ENCODE measurements at places on chromosomes 6 and 20.

- no peak for DNase-seq
These were observed 92.0 kb upstream of the AFDN start for GRCh38 chr6:167734662-167735083.

GRCh38 chr6:24838081-24838480 lies 39.4 kb upstream of the ARMH2 start:
- DNase-seq: no peak

DNA sequence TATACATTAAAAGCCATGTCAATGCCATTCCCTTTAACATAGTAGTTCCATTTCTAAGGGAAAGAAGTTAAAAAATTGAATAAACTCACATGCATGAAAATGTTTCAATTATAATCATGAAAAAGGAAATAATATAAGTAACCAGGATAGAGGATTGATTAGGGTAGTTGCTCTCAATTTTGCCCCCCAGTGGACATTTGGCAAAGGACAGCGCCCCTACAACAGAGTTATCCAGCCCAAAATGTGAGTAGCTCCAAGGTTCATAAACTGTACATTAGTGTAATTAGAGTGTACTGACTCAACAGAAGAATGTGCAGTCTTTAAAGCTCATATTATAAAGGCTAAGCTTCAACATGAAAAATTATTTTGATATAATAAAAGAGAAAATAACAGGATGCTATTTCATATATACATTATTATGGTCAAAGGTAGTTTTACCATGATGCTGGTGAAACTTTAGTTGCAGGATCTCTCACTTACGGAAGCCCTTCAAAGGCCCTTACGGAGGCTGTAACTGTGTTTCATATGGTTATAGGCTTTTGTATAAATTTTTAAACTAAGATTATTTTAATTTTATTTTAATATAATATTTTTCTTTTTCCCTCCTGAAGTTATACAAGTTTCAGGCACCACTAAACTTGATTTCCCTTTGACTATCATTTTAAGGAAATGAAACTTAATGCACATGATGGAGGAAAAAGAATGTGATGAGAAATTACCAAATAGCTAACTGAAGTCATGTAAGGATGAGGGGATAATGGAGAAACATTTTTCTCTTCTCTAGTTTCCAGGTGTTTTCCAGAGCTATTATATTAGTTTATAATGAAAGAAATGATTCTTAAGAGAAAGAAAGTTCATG lies 403.6 kb downstream of the PLCB1 start:
- DNase-seq: no peak

GRCh38 chr6:16154904-16155303 lies 26.0 kb downstream of the MYLIP start:
- DNase-seq: no peak

GRCh38 chr6:155317186-155317585 lies 2.9 kb upstream of the TFB1M start:
- no peak for DNase-seq

DNA sequence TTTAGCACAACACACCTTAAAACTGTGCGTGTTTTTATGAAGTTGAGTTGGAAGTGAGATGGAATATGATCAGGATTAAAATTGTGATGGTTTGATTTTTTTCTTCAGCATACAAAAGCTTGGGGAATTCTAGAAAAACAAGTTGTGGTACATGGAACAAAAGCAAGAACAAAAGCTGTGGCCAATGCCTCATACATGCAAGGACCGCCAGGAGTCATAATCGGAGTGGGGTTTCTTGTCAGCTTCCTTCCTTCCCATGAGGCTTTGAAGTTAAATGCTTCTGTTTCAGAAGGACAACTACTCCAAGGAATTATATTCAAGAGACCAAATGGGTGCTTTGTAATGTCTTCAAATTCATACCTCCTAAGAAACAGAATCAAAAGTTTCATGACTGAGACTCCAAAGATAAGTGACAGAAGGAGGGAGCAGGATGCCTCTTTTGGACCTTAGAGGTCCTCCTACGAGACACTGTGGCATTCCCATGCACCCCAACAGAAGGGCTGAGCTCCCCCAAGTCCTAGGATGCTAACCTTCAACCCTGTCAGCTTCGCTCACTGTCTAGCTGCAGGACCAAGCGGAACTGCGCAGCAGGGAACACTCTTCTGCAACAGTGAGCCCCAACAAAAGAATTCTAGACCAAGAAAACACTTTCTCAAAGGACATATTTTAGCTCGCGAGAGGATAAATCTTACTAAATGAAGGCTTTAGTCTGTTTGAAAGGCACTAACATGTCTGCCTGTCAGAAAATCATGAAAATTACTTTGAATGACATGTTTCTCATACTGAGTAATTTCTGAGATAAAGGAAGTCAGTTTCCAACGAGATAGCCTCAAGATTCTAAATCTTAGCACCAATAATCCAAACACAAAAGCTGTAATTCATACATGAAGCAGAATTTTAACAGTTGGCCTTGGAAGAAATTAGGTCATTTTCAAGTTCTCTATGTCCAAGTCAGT lies 108.5 kb upstream of the NHSL1 start:
- no peak for DNase-seq

- no peak for DNase-seq
These were observed 808.1 kb upstream of the MANEA start for GRCh38 chr6:94769197-94769596.

DNA sequence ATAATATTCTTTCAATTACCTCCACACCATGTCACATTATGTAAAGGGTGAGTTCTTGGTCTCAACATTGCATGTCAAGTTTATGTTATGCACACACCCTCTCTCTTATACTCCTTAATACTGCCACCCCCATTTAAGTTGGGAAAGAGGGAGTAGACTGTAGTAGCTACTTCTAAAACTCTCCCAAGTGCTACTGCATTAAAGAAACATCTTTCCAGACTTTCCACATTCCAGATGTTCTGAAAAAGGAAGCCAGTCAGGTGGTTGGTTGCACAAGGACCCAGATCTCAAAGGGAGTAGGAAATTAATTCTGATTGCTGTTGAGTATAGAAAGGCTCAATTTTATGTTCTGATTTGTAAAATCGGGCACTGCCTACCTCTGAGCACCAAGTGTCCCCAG lies 419.5 kb downstream of the CD83 start:
- DNase-seq: no peak

- no peak for DNase-seq
These were observed 5.3 kb upstream of the TASP1 start for GRCh38 chr20:13644010-13644409.

- no peak for DNase-seq
These were observed 23.1 kb upstream of the MICB start for GRCh38 chr6:31474871-31475286.

DNA sequence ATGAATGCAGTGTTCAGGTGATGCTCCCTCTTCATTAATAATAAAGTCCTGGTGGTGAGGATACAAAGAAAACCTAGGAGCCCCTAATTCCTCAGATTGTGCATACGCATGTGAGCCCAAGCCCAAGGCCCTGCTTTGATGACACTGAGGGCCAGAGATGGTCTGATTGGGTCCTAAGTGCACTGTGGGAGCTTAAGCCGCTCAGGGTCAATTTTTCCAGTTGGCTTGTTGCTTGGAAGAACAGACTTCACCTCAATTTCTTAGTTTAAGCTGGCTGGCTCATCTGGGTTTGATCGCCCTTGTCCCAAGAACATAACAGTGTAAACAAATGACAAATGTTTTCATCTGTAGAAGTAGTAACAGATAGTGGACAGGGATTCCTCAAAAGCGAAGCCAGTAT lies 41.4 kb downstream of the INSM1 start:
- DNase-seq: no peak

DNA sequence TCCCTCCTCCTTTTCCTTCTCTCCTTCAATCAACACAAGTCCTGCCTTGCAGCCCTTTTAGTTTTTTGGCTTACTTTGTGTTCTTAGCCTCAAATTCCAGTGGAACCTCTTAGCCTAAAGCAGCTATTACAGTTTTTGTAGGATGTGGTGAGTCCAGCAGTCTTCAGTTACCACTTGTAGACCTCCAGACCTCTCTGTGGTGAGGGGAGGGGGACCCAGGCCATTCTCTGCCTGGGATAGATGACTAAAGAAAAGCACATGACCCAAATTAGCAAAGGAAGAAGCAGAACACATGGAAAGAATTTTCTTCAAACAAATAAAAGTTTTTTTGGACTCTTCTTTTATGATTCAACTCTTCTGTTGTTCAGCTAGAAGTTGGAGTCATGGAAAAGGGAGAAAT lies 246.5 kb downstream of the HAO1 start:
- no peak for DNase-seq

DNA sequence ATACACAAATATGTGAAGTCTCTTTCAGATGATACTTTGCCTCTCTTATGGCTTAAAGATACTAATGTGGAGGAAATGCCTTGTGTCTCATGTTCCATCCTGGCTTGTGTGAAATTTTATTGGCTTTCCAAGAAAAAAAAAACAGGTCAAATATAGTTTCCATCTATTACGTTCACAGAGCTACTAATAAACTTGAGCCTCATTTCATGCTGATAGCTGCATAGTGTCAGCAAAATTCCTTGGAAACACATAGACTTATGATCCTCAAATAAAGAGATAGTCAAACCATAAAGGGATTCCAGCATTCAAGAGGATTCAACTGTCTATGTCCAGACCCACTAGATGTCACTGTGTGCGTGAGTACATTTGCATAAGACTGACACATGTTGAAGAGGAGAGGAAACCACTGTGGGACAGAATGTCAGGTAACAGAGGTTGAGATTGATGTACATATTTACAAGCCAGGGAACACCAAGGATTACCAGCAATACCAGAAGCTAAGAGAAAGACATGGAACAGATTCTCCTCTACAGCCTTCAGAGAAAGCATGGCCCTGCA lies 266.6 kb downstream of the COL12A1 start:
- no peak for DNase-seq

GRCh38 chr6:139923964-139924475 lies 549.6 kb upstream of the CITED2 start:
- no peak for DNase-seq

DNA sequence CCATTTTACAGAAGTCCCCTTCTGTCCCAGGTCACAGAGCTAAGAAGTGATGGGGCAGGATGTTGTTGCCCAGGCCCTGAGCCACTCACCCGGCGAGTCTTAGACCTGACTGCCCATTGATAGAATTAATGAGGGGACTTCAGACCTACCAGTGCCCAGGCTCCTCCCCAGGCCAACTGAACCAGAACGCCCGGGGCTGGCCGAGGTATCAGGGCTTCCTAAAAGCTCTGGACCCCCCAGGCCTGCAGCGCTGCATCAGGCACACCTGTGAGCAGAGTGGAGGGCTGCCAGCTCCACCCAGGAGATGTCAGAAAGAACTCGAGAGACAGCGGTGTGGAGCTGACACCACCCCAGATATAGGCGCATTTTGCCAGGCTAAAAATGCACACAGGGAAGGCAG lies 3.5 kb downstream of the GPR31 start:
- no peak for DNase-seq

DNA sequence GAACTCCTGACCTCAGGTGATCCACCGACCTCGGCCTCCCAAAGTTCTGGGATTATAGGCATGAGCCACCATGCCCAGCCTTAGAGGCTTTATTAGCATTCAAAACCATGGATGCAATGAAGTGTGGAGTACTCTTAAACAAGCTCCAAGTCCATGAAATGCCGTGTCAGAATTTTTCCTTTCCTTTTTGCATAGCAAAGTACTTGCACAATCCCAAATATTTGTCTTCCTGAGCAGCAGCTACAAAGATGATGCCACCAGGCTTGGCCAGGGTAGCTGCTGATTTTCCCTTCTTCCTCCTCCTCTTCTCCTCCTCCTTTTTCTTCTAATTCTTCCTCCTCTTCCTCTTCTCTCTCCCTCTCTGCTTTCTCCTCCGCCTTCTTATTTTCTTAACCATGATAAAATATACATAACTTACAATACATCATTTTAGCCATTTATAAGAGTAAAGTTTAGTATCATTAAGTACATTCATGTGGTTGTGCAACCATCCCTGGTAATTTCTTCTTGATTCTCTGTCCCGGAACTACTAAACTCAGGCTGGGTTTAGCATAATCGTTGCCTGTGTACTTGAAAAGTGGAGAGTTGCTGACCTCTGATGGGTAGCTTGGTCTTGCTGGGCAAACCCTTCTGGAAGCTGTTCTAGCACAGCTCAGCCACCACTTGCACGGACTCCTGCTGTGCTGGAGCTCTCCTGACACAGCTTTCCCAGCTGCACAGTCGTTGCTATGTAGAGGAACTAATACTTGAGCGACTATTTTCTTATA lies 20.3 kb downstream of the MUCL3 start:
- DNase-seq: no peak

GRCh38 chr20:51413857-51414256 lies 128.7 kb downstream of the NFATC2 start:
- DNase-seq: no peak

DNA sequence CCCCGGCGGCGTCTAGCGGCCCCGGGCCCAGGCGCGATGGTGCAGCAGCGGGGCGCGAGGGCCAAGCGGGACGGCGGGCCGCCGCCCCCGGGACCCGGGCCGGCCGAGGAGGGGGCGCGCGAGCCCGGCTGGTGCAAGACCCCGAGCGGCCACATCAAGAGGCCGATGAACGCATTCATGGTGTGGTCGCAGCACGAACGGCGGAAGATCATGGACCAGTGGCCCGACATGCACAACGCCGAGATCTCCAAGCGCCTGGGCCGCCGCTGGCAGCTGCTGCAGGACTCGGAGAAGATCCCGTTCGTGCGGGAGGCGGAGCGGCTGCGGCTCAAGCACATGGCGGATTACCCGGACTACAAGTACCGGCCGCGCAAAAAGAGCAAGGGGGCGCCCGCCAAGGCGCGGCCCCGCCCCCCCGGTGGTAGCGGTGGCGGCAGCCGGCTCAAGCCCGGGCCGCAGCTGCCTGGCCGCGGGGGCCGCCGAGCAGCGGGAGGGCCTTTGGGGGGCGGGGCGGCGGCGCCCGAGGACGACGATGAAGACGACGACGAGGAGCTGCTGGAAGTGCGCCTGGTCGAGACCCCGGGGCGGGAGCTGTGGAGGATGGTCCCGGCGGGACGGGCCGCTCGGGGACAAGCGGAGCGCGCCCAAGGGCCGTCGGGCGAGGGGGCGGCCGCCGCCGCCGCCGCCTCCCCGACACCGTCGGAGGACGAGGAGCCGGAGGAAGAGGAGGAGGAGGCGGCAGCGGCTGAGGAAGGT lies 715 bp downstream of the SOX12 start:
- DNase-seq: no peak

DNA sequence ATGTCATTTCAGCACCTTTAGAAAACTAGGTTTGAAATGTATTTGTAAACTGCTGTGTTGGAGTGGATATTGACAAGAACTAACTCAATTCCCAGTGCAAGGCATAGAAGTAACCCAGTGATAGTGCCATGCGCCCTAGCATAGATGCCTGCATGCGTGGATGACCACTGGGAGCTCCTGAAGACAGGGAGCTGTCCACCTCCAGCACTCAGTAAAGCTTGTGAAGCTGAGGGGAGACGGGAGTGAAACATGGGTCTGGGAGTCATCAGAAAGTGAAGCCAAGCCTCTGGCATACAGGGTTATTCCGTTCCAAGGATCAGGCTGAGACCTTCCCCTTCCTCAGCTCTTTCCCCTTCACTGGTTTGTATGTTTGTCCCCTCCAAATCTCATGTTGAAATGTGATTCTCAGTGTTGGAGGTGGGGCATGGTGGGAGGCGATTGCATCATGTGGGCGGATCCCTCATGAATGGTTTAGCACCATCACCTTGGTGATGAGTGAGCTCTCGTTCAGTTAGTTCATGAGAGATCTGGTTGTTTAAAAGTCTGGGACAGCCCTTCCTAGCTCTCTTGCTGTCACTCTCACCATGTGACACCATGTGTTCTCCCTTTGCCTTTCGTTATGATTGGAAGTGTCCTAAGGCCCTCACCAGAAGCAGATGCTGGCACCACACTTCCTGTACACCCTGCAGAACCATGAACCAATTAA lies 146.5 kb upstream of the FERMT1 start:
- DNase-seq: no peak
